ENCODE measurements at places on chromosomes 5 and 9.

DNA sequence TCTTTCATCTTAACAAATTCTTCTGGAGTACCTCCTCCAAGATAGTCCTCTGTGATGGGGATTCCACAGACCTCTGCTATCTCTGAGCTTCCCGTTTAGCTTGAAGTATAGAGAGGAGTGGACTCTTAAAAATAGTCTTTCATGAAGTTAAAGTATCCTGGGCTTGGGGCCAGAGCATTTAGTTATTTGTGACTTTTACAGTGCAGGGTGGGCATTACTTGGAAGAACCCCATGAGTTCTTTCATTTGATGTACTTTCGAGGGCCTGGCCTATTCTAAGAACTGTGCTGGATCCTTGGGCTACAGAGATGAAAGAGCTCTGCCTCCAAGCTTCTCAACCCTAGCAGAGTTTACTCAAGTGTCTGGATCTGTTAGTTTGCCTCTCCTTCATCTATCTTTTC, 131.5 kb downstream of the ZSWIM6 start:
- DNase-seq: no peak

DNA sequence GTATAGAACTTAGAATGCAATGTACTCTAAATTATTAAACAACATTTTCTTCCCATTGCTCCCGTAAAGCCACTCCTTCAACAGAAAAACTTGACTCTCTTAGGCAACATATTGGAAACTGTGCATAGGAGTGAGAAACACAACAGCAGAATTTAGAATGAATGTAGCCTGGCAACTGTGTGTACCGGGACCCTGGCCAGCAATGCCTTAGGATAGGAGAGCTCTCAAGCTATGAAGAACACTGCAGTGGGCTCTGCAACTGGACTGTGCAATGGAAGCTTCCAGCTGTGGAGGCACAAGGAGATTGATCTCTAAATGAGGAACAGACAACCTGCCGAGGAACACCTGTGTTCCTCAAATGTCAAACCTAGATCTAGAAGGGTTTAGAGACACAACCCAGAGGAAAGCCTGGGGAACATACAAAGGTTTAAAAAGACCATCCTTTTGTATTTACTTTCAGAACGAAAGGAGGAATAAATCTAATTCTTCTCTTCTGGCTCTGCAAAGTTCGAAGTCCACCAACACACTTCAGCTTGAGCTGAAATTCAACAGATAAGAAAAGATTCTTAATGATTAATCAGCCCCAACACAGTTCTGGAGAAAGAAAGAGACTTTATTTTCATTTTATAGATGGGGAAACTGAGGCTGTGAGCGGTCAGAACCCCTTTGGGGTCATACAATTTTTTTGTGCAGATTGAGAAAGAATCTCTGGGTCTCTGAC, 51.5 kb upstream of the ARL15 start:
- DNase-seq: no peak

DNA sequence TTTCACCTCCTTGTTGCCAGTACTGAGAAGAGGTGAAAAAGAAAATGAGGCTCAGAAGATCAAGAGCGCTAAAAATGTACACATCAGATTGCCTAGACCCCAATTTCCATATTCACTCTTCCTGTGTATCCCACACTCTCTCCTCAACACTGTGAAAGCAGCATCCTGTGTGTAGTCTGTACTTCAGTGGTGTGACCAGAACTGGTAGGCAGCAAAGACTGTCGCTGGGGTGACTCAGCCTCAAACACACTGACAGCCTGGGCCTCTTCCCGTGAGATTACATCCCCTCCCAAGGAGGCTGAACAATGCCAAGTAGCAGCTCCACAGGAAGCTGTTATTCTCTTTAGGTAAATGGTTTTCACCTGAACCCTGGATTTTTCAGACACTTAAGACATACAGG, 135.5 kb downstream of the CCDC192 start:
- DNase-seq: no peak

DNA sequence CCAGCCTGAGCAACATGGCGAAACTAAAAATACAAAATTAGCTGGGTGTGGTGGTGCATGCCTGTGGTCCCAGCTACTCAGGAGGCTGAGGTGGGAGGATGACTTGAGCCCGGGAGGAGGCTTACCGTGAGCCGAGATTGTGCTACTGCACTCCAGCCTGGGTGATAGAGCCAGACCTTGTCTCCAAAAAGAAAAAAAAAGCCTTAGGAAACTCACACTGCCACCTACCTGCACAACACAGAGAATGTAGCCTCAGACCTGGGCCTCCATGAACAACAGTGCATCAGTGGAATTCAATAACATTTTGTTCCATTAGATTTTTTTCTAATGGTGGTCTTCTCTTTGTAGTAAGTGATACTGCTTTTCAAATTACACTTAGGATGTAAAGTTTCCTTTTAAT, 63.8 kb upstream of the RARS1 start:
- DNase-seq: no peak

DNA sequence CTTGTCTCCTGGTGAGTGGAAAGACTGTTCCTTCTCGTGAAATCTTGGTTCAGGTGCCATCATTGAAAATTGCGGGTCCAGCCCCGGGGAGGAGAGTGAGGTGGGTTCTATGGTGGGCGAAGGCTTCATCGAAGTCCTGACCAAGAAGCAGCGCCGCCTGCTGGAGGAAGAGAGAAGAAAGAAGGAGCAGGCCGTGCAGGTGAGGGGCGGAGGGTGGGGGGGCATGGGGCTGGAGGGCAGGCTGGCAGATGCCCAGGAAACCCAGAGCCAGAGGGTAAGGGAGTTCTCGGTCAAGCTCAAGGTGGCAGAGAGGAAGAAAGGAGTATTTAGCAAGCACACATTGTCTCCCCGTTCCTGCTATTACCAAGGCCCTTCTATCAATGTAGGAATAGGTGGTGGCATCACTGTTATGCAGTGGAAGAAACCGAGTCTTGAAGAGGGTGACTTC, 24.3 kb upstream of the POMT1 start:
- DNase-seq: peak; percentile 26

GRCh38 chr5:87195104-87195591, 72.5 kb upstream of the RASA1 start:
- DNase-seq: no peak

- DNase-seq: no peak
Measured at GRCh38 chr5:39053189-39053588, 21.0 kb downstream of the RICTOR start.

GRCh38 chr9:106286249-106286648, 576.7 kb upstream of the ZNF462 start:
- DNase-seq: no peak

DNA sequence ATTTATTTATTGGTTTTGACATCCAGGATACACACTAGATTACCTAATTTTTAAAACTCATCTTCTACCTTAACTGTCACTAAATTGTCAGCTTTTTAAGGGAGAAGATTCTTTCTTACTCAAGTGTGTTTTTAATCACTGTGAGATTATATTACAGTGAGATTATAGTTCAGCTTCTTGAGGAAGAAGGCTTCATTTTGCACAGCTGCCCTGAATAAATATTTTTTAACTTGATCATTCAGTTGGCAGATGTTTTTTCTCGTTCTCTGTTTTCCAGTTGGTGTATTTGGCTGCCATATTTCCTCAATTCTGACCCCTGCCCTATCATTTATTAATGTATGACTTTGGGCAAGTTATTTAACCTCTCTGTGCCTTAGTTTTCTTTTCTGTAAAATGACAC, 15.0 kb upstream of the ELL2 start:
- DNase-seq: no peak

GRCh38 chr5:38765399-38765861, 80.4 kb upstream of the OSMR start:
- DNase-seq: no peak

GRCh38 chr5:14449052-14449661, 132.4 kb upstream of the OTULINL start:
- no peak for DNase-seq

- no peak for DNase-seq
Measured at GRCh38 chr5:166532456-166533220, 1758.8 kb upstream of the WWC1 start.

GRCh38 chr9:75463871-75464270, 375.6 kb downstream of the OSTF1 start:
- DNase-seq: no peak

DNA sequence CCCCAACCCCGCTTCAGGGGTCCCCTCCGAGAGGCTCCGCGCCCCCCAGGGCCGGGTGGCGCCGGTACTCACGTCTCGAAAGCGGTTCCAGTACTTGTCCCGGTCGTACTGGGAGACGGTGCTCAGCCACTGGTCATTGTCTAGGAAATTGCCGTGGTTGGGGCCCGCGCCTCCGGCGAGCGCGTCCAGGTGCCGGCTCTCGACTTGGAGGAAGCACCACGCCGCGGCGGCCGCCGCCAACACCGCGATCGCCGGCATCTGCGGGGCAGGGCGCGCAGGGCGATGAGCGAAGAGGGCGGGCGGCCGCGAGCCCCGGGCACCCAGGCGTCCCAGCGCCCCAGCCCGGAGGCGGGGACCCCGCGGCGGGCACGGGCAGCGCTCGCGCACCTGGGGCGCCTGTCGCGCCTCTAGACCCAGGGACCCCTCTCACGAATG, 808 bp downstream of the SPOCK1 start:
- DNase-seq: no peak

DNA sequence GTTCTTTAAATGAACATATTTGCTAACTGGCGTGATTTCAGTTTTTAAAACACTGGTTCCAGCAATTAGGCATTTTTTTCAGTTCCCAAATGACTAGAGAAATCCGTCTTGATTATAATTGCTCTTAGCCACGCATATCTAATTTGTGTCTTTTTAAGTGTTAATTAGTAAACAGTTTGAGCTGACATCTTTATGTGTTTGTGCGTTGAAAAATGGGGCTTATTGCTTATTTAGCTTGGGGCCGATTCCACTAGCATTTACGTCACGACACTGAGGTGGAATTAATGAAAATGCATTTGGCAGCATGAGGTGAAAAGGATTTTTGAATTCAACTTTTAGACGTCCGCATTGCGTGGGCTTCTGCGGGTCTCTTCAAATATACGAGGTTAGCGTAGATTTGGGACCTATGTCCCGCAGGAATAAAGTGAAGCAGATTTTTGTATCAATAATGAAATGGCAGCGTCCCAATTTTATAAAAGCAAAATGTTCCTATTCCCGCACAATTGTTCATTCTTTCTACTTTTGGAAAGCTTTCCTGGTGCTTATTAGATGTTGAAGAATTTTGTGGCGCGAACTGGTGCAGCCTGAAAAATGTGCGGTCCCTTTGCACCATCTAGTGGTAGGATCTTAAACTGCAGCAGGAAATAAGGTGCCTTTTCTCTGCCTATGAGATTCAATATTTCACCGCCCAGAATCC, 122.7 kb upstream of the LMX1B start:
- DNase-seq: no peak

- no peak for DNase-seq
Measured at GRCh38 chr5:137348759-137349158, 150.4 kb downstream of the SPOCK1 start.

GRCh38 chr5:59086024-59086423, 503.1 kb downstream of the RAB3C start:
- no peak for DNase-seq

- DNase-seq: no peak
Measured at GRCh38 chr9:8329561-8330283, 530.1 kb upstream of the DMAC1 start.

- no peak for DNase-seq
Measured at GRCh38 chr9:109721001-109721400, 59.0 kb upstream of the PALM2AKAP2 start.

GRCh38 chr5:173833196-173833985, 54.8 kb upstream of the CPEB4 start:
- no peak for DNase-seq

DNA sequence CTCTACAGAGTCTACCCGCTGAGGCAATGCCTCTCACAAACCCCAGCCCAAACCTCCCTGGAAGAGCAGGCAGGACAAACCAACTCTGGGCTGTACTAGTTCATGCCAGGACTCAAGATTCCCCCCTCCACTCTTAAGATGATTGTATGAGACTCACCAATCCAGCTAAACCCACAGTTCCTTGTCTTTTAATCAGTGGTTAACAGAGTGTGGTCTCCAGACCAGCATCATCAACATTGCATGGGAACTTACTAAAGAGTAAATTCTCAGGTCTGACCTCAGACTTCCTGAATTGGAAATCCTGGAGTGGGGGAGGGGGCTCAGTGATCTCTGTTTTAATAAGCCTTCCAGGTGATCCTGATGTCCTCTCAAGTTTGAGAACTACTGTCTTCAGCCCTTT, 240.9 kb downstream of the GAS1 start:
- no peak for DNase-seq

DNA sequence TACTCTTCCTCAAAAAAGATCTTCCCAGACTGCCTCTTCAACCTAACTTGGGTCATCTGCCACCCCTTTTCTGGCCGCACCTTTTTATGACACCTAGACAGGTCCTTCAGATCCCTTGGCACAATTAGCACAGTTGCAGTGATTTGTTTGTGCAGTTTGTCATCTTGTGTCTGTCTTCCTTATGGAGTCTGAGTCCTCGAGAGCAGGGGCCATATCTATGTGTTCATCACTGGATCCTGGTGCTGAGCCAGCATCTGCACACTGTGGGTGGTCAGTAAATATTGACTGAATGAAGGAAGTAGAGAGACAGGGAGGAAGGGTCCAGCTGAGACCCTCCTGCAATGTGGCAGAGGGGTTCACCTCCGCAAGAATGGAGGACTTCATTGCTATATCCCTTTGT, 14.4 kb downstream of the ERGIC1 start:
- DNase-seq: no peak

DNA sequence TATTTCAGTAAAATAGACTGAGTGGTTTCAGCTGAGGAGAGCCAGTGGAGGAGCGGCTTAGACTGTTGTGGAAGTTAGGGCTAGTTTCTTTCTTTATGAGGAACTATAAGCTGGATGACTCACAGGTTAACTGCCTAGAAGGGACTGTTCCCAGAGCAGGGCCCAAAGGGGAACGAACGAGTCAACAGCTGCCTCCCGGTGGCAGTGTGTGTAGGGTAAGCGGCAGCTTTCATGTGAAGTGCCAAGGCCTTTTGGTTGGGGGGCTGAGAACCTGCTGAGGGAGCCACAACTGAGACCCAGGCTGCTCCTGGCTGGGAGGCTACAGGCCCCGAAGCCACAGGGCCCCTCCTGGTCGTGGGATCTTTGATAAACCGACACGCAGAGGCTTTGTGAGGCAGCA, 7.0 kb downstream of the SQSTM1 start:
- peak; percentile 45 for DNase-seq

DNA sequence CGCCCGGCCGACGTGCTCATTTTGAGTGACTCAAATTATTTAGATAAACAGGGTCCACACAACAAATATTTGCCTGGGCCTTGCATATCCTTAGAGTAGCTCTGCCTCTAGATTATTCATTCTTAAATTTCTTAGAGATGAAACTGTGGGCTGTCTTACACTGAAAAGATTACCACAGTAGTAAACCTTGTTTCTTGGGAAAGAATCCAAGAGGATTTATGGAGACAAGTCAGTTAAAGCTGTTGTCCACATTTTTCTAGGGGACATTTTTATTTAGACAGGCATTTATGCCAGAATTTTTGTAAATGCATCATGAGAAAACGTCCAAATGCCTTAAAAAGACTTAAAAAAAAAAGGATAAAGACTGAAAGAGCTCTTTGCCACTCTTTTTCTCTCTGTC, 32.6 kb upstream of the RANBP3L start:
- DNase-seq: no peak
